EL (cell line): ENCODE measurements at places on chromosomes 2 and 18.
A peak's percentile ranks its signal among the peaks of the same experiment; 100 is the strongest.

GRCh38 chr2:139478165-139478914 lies 698.1 kb upstream of the NXPH2 start:
- no peak for DNase-seq

DNA sequence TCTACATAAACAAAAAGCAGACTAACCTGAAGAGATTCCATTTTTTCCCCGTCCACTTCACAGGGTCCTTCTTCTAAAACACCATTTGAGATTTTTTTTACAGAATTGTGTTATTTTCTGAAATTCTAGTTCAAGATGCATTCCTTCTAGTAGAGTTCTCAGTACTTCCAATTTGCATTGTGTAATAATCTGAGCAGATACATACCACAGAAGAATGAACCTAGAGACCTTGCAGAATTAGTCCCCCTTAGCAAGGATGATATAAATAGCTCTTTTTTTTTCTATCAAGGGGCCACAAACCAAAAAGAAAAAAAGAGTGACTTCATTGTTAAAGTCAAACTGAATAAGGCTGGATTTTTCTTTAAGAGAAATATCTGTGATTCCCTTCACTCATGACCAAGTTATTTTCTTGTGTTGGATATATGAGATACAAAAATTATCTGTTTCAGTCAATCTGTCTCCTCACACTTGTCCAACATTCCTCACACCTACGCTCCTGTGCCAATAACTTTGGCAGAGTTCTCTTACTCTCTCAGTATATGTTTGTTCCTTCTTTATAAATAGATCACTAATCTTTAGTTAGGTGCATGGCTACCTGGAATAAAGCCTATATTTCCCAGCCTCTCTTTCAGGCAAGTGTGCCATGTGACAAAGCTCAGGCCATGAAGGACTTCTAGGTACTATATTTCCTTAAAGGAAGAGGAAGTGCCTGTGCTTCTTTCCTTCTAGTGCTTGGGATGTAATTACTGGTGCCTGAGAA lies 183.5 kb downstream of the ZNF385B start:
- no peak for DNase-seq

GRCh38 chr18:67318651-67319050 lies 197.9 kb downstream of the DSEL start:
- DNase-seq = peak; percentile 69

- no peak for DNase-seq
These were observed 249.4 kb upstream of the LINC00305 start for GRCh38 chr18:64398320-64398719.

- no peak for DNase-seq
These were observed 5.6 kb upstream of the MBOAT2 start for GRCh38 chr2:9008951-9009664.

DNA sequence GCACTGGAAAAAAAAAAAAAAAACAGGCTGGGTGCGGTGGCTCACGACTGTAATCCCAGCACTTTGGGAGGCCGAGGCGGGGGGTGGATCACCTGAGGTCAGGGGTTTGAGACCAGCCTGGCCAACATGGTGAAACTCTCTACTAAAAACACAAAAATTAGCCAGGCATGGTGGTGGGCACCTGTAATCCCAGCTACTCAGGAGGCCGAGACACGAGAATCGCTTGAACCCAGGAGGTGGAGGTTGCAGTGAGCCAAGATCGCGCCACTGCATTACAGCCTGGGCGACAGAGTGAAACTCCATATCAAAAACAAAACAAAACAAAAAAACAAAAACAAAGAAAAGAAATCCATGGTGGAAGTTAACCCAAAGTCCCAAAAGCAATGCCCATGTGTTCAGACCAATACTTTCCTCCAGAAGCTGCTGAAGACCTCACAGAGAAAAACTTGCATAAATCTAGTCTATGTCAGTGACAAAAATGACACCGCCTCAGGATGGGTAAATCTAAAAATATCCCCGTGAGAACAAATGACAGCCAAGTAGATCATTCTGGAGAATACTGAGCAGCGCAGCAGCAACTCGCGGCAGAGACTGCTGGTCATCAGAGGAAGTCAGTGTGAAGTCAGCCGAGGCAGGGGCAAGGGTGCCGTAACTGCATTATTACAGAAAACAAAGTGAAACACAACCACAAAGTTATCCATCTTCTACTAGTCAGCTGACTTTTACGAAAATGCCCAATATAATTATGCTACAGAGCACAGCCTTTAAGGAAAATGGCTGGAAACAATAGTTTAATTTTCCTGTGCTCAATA lies 41.0 kb downstream of the LPIN2 start:
- DNase-seq = no peak

- no peak for DNase-seq
These were observed 36.2 kb downstream of the CREB1 start for GRCh38 chr2:207565736-207566500.

DNA sequence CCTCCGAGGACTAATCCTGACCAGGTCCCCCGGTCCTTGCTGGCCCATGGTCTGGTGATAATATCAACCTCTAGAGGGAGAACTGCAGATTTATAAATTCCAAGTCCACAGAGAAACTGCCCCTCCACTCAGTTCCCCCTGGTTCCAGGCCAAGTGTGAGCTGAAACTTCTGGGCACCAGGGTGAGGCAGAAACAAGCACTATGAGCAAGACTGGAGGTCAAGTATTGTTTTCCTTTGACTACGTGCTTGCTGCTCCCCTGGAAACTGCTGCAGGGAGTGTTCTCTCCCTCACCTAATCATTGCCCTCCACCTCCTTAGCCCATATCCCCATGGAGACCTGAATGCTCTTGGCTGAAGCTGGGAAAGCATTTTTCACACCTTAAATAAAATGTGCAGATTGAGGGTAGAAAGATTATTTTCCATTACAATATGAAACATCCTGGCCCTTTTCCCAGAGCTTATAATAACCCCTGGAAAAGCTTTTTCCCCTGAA lies 135.2 kb downstream of the RDH14 start:
- DNase-seq = no peak

DNA sequence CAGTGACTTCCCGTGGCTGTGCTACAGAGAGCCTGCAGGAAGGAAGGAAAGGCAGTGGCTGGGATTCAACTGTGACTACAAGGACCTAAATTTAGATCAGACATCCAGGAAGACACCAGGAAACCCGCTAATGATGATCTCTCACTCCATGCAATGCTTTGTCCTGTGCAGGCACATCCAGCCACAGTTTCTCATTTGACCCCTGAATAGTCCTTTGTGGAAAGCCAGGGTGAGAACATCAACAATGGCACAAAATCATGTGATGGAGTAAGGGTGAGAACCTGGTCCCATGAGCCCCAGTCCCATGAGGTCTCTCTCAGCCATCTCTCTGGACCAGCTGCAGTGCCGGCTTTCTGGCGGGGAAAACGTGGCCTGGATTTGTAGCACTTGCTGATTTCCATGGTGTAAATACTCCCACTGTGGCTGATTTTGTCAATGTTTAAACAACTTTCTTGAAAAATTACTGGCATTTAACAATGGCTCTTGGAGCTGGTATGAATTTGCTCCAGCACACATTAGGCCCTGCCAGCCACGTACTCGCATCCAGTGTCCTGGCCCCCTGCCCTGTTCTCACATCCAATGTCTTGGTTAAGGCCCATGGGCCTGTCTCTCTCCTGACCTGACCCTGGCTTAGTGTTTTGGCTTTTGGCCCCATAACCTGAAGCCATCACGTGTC lies 159.0 kb upstream of the HAAO start:
- DNase-seq = peak; percentile 26

DNA sequence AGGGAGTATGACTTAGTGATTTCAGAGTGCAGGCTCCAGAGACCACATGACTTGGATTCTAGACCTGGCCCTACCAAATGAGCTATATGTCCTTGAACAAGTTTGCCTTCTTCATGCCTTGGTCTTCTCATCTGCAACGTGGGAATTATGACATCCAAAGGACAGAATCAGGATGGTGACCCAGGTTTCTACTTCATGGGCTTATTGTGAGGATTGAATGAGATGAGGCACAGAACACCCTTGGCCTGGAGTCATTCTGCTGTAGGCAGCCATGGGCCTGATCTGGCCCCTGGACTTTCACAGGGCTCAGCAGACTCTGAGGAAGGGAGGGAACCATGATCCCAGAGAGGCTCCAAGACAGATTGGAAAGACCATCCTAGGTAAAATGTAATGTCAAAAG lies 85.6 kb upstream of the HAAO start:
- no peak for DNase-seq

- DNase-seq = peak; percentile 38
These were observed 857 bp upstream of the INHBB start for GRCh38 chr2:120344976-120345581.

DNA sequence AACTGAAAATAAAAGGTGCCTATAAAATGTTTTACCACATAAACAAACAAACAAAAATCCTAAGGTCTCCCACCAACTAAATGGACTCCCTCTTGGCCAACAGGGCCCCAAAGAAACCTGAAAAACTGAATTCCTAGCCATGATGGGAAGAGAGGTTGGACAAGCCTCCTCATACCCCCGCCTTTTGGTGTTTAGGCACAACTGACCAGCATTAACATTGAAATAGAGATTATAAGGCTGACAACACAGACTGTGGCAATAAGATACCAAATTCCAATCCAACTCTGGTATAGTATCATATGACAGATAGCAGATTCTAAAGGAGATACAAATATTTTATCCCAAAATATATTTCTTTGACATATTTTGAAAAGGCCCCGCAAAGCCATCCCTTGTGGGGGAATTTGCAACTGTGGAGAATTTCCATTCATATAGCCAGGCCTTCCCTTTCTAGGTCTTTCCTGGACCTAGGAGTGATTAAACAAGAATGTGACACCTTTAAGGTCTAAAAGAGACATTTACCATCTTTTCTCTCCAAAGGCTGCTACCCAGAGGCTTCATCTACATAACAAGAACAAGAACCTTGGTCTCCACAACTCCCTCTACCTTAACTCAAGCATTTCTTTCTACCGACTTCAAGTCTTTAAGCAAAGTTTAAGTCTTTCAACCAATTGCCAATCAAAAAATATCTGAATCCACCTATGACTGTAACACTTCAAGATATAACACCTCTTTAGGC lies 80.0 kb downstream of the CHN1 start:
- DNase-seq = no peak

DNA sequence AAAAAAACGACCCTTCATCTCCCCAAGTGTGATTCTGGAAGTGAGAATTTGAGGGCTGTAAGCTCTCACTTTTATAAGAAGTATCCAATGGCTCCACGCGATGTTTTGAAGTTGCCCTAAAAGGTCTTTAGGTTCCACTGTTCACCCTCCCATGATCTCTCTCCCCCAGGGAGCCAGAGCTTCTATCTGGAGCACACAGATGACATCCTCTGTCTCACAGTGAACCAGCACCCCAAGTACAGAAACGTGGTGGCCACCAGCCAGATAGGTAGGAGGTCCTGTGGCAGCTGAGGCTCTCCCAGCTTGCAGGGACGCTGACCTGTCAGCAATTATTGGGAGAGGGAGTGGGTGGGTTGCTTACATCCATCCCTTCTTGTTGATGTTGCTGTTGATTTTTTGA lies 97.8 kb downstream of the RTN4 start:
- DNase-seq = no peak

GRCh38 chr2:222433332-222434173 lies 9.2 kb downstream of the SGPP2 start:
- no peak for DNase-seq

GRCh38 chr2:224793946-224794345 lies 77.8 kb upstream of the CCDC195 start:
- peak; percentile 16 for DNase-seq

- peak; percentile 92 for DNase-seq
These were observed 149.5 kb downstream of the CCBE1 start for GRCh38 chr18:59547581-59548182.

GRCh38 chr2:151945186-151945585 lies 117.0 kb upstream of the ARL5A start:
- DNase-seq = no peak

DNA sequence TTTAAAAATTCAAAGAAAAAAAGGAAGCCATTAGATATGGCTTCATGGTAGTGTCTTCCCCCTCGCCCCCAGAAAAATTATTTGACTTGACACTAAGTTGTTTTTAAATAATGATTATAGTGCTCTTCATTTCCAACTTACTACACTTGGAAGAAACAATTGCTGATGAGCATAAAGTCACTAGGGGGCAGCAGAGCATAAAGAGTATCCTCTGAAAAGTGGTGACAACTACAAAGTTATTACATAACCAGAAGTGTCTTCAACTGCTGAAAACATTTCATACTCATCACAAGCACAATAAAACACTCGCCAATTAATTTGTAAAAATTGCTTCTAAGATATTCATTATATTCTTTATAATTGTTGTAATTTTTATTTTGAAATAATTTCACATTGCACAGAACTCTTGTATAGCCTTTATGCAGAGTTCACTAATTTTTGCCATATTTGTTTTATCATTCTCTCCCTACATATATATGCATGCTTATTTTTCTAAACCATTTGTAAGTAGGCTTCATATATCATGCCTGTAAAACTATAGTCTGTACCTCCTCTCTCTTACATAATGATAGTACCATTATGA lies 54.9 kb downstream of the EXOC6B start:
- DNase-seq = peak; percentile 66

GRCh38 chr2:172578860-172579512 lies 23.1 kb downstream of the PDK1 start:
- DNase-seq = no peak

- DNase-seq = peak; percentile 81
These were observed 32.1 kb downstream of the MARCHF7 start for GRCh38 chr2:159744363-159744762.

- DNase-seq = no peak
These were observed 27.0 kb downstream of the ZNF892 start for GRCh38 chr2:95234286-95234785.

GRCh38 chr2:195337597-195337996 lies 319.4 kb upstream of the SLC39A10 start:
- no peak for DNase-seq
